ENCODE measurements at places on chromosomes 7 and 10.

DNA sequence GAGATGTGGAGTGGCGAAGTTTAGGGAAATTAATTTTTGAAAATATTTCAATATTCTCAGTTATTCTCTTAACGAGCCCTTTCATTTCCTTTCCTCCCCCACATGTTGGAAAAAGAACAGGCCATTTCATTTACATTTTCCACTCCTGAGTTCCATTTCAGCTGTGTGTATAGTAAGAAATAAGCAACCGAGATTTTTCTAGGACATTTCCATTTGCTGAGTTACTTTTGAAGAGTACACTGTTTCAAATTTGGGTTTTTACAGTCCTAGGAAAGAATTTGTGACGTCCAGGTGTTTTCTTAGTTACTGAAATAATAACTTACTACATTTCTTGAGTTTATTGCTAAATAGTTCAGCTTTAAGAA, 1.2 kb downstream of the SEPTIN7 start:
- no peak for DNase-seq

DNA sequence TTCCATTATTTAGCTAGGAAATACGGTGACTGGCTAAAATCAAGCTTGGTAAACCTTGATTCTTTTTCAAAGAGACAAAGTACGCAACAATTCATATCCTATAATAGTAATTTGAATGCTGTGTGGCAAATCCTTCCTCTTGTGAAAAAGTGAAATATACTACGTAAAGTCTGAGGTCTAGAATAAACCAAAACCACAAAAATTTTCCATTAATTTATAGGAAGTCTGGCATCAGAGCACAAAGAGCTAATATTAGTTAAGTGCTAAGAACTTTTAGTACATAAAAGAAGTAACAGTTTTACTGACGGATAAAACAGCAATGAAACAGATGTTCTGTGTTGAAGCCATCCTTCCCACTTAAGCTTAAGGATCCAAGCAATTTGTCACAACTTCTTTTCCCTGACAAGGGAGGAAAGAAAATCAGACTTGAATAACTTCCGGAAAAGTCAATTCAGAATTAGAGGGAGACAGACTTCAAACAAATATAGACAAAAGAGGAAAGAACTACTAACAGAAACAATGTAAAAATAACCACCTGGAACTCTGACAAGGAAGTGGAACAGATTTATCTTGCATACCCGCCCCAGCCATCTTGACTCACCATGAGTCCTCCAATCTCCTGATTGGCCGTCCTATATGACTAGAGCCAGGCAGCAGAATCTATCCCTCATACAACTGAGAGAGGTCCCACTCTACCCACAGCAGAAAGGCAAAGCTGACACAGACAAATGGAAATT, 34.6 kb downstream of the RHEB start:
- DNase-seq = no peak

- no peak for DNase-seq
Measured at GRCh38 chr7:16178585-16178984, 242.8 kb downstream of the CRPPA start.

- no peak for DNase-seq
Measured at GRCh38 chr7:123770378-123770777, 21.6 kb upstream of the WASL start.

DNA sequence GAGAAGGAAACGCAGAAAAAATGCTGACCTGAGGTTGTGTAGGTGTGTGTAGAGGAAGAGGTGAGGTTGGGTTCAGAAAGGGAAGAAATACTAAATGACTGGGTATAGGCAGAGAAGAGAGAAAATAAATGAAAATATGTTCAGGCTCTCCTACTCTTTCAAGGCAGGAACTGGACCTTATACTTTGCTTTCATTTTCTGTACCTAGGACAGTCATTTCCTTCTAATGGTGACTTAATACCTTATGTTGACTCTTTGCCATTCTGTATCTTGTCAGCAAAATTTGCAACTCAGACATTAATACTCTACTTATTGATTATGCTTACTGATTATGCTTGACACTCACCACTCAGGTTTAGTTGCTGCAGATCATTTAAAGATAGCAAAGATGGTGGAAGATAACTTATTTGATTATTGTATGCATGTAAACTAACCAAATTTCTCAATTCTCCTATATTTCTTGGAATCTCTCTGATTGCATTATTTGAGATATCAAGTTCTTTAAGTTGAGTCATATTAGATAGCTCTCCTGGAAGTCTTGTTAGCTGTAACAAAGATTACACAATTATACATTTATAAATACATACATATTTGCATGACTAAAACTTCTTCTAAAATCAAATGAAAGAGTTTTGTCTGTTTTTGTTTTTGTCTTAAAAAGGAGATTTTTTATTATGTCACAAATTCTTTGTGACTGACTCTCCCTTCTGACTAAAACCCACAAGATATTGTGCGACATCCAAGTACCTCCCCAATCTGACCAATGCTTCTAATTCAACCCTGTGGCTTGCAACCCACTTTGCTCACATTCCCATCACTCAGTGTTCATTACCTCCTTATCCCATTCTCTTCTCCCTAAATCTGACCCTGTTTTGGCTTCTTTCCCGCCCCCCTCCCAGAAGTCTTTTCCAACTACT, 20.0 kb downstream of the LRRD1 start:
- no peak for DNase-seq

- no peak for DNase-seq
Measured at GRCh38 chr10:8677642-8678041, 623.2 kb downstream of the GATA3 start.

GRCh38 chr10:47034441-47035051, 123.3 kb downstream of the PTPN20 start:
- DNase-seq = no peak

DNA sequence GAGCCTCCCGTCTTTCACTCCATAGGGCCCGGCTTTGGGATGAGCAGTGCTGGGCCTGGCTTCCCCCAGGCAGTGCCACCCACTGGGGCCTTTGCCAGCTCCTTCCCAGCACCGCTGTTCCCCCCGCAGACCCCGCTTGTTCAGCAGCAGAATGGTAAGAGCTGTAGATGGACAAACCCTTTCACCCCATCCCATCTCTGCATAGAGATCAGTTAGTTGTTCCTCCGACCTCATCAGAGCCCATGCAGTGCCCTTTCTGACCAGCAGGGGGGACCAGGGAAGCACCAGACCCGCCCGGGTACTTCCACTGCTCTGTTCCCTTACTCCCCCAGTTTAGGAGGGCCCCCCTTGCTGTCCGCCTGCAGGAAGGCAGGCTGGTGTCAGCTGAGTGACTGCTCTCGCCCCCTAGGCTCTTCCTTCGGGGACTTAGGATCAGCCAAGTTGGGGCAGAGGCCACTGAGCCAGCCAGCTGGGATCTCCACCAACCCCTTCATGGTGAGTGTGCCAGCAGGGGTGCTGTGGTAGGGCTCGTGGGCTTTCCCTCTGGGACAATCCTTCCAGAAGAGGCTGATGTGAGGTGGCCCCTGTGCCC, 9.8 kb downstream of the SAP25 start:
- DNase-seq = peak; percentile 82

DNA sequence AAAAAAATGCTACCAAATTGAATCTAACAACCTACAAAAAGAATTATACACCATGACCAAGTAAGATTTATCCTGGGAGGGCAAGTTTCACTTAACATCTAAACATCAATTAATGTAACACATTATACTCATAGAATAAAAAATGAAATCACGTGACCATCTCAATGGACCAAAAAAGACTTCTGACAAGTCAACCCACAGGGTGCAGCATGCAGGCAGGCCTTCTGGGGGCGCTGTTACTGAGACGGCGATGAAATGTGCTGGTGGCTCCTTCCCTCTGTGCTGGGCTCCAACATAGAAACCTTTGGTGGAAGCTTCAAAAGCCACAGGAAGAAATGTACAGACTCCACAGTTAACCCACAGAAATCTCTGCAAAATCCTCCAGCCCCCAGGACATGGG, 103.1 kb downstream of the INHBA start:
- no peak for DNase-seq

- DNase-seq = no peak
Measured at GRCh38 chr10:83432261-83433045, 706.9 kb upstream of the GHITM start.

All from stimulated activated CD4-positive, alpha-beta T cell treated with anti-CD3 and anti-CD28 coated beads, Interleukin-15, amount 100 ng/mL, for 1 hour (primary cell).